Endothelial cell of umbilical vein (primary cell): ENCODE measurements at places on chromosomes 12 and 14.

DNA sequence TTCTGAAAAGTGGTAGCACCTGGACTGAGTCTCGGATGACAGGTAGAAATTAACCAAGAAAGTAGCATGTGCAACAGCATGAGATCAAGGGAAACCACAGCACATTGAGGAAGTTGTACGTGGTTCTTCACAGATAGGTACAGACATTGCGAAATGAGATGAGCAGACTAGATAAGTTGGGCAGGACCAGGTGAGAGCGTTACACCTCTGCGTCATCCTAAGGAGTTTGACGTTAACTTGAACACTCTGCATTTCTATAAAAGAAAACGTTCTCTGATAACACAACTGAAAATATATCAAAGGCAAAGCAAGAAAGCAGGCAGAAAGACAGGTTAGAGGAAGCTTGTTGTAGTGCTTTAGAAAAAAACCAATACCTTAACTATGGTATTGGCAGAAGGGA lies 98.5 kb upstream of the RASSF8 start:
- DNase-seq, result no peak
- H3K27me3 ChIP-seq, result no peaks in the 10 kb centered on the region
- H3K36me3 ChIP-seq, result no peaks in the 10 kb centered on the region
- H3K4me3 ChIP-seq, result no peak overlapping the region
- H3K4me1 ChIP-seq, result peaks cover 6% of the 10 kb centered on the region

DNA sequence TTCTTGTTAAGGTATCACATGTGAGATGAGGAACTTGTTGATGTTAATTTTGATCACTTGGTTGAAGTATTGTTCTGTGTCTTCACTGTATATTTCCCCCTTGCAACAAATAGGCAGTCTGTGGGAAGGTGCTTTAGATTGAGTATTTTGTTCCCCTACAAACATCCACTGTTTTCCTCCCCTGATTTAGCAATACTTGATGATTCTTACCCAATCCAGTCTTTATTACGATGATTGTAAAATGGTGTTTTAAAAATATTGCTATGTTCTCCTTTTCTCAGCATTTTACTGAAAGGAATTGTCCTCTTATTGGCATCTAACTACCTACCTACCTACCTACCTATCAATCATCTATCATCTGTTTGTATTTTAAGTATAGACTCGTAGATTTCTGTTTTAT lies 66.3 kb downstream of the ETNK1 start:
- no peak for DNase-seq
- H3K36me3 ChIP-seq, result no peaks in the 10 kb centered on the region
- peaks cover 18% of the 10 kb centered on the region for H3K4me1 ChIP-seq
- H3K27me3 ChIP-seq, result no peaks in the 10 kb centered on the region

DNA sequence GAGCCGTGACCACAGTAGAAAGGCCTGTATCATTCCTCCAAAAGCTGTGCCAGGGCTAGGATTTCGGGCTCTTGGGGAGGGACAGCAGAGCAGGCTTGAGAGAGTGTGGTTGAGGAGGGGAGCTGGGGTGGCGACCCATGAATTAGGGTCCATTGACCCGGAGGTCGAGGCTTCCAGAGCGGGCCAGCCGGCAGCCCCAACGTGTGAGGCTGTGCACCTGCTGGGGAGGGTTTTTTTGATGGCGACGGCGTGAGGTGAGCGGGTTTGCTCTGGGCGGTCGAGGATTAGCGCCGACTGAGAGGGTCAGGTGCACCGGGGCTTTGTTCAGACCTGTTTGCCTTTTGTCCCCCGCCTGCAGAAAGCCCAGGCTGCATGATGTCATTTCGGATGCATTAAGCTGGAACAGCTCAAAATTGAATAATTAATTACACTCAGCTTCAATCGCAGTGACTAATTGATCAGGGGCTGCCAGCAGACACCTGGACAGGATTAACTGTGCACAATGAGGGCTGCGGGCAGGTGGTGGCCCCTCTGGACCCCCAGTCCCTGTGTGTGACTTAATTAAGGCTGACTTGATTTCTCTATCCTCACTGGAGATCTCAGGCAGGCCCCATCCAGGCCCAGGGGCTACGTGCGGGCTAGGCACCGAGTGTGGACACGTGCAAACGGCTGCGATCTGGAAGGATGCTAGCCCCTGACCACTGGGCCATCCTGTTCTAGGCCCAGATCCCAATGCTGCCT lies 42.1 kb upstream of the MEG3 start:
- H3K27me3 ChIP-seq, result no peaks in the 10 kb centered on the region
- no peak overlapping the region for H3K4me3 ChIP-seq
- no peaks in the 10 kb centered on the region for H3K36me3 ChIP-seq
- no peaks in the 10 kb centered on the region for H3K4me1 ChIP-seq
- no peak for DNase-seq
- H3K27ac ChIP-seq, result no peak overlapping the region

GRCh38 chr14:99240627-99241324 lies 31.2 kb downstream of the BCL11B start:
- H3K4me3 ChIP-seq, result no peak overlapping the region
- H3K36me3 ChIP-seq, result no peaks in the 10 kb centered on the region
- peaks cover 4% of the 10 kb centered on the region for H3K27me3 ChIP-seq
- H3K27ac ChIP-seq, result no peak overlapping the region

GRCh38 chr14:68081489-68081888 lies 261.9 kb downstream of the RAD51B start:
- no peak overlapping the region for H3K4me3 ChIP-seq
- no peak for DNase-seq
- no peaks in the 10 kb centered on the region for H3K36me3 ChIP-seq
- no peaks in the 10 kb centered on the region for H3K4me1 ChIP-seq

GRCh38 chr12:128557231-128557630 lies 266.5 kb downstream of the SLC15A4 start:
- no peaks in the 10 kb centered on the region for H3K36me3 ChIP-seq
- H3K27me3 ChIP-seq, result no peaks in the 10 kb centered on the region

- H3K4me3 ChIP-seq, result no peak overlapping the region
- no peak for DNase-seq
- H3K36me3 ChIP-seq, result no peaks in the 10 kb centered on the region
- H3K27ac ChIP-seq, result no peak overlapping the region
- H3K27me3 ChIP-seq, result no peaks in the 10 kb centered on the region
- no peaks in the 10 kb centered on the region for H3K4me1 ChIP-seq
Measured at GRCh38 chr12:117860111-117860510, 108.7 kb downstream of the KSR2 start.

DNA sequence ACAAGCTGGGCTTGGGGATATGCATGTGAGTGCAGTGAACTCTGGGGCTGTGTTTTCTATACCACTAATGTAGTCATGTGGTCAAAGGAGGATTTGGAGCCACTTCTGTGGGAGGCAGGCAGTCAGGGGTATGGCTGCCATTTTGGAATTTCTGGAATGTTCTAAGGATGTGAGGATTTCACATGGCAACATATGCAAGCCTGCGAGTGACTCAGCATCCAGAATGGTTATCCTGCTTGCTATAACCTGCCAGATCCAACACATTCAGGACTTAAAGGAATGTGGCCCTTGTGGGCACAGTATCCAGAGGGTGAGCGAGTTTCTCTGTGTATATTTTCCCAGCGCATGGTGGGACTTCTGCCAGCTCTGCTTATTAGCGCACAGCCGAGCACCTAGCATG lies 249.2 kb upstream of the PWP1 start:
- H3K36me3 ChIP-seq, result no peaks in the 10 kb centered on the region
- H3K27me3 ChIP-seq, result no peaks in the 10 kb centered on the region
- H3K4me1 ChIP-seq, result no peaks in the 10 kb centered on the region
- H3K4me3 ChIP-seq, result no peak overlapping the region
- DNase-seq, result no peak

- no peak overlapping the region for H3K27ac ChIP-seq
- H3K36me3 ChIP-seq, result no peaks in the 10 kb centered on the region
- no peak overlapping the region for H3K4me3 ChIP-seq
Measured at GRCh38 chr12:116434155-116435011, 124.8 kb upstream of the MAP1LC3B2 start.

DNA sequence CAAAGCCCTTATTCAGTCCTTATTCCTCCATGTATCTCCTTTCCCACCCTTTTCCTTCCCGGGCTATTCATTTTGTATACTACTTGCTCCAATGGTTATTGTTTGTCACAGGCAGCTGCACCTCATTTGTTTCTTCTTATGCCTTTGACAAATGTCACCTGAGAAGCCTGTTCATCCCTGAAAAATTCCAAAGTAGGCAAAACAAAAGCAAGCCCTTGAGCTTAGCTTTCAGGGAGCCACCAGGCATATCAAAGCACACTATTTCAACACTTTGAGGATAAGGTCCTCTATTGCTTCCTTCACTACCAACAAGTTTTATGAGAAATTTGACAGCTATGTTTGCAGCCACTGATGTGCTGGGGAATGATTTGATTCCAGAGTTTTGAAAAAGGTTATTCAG lies 738.7 kb upstream of the LMO3 start:
- no peak overlapping the region for H3K4me3 ChIP-seq
- DNase-seq, result no peak
- H3K4me1 ChIP-seq, result no peaks in the 10 kb centered on the region
- H3K27me3 ChIP-seq, result no peaks in the 10 kb centered on the region

- no peak overlapping the region for H3K4me3 ChIP-seq
- H3K27me3 ChIP-seq, result no peaks in the 10 kb centered on the region
- no peaks in the 10 kb centered on the region for H3K4me1 ChIP-seq
- no peak for DNase-seq
- H3K36me3 ChIP-seq, result no peaks in the 10 kb centered on the region
- H3K27ac ChIP-seq, result no peak overlapping the region
Measured at GRCh38 chr14:24875203-24875838, 174.6 kb downstream of the STXBP6 start.

DNA sequence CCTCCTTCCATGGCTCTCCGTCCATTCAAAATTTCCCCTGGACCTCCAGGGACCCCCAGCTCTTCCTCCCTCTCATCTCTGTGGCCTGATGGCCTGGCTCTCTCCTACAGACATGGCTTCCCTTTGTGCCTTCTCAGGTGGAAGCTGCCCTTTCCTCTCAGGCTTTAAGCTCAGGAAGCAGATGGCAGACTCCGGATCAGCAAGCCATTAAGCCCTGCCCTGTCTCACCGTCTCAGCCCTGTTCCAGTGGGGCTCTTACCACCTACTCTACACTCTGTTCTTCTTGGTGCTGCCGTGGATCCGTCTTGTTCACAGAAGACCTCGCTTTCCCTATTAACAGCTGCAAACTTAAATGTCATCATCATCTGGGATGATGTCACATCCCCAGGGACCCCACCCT lies 33.1 kb downstream of the NPC2 start:
- no peak overlapping the region for H3K4me3 ChIP-seq
- H3K27ac ChIP-seq, result no peak overlapping the region
- no peaks in the 10 kb centered on the region for H3K27me3 ChIP-seq
- H3K36me3 ChIP-seq, result no peaks in the 10 kb centered on the region
- peaks cover 8% of the 10 kb centered on the region for H3K4me1 ChIP-seq

DNA sequence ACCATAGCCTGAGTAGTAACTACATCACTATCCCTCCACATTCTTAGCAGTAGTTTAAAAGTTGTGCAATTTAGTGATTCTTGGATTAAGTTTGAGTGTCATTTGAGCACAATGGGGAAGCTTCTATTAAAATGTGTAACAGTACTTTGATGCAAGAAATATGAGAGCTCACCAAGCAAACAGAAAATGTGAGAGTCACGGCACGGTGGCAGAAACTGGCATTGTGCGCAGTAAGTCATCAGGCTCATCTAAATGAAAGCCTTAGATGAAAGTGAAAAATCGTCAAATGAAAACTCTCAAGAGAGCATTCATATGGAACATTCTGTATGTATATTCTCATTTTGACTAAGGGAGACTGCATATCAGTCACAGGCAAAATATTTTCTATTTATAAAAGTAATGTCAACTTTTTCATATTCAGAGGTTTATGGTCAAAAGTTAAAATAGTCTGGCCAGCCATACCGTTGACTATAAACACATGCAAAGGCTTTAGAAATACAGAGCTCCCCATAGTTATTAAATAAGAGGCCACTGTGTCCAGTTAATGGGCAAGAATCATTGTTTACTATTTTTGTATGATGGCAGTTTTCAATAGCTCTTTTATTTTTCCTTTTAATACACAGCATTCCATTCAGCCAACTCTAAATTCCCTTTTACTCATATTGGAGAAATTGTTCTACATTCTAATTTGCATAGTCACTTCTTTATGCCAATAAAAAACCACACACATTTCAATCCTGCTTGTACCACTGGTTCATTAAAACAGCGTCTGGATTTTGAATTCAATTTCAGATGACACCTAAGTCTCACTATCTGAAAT lies 167.9 kb downstream of the PRKD1 start:
- H3K27ac ChIP-seq, result no peak overlapping the region
- no peaks in the 10 kb centered on the region for H3K27me3 ChIP-seq
- H3K4me1 ChIP-seq, result peaks cover 9% of the 10 kb centered on the region
- no peak for DNase-seq
- H3K36me3 ChIP-seq, result no peaks in the 10 kb centered on the region
